ENCODE measurements at places on chromosomes 7 and 10.

- DNase-seq, result no peak
Observed at GRCh38 chr7:44430054-44430453, 60.4 kb downstream of the NUDCD3 start.

- no peak for DNase-seq
Observed at GRCh38 chr7:138902161-138902560, 79.0 kb downstream of the KIAA1549 start.

DNA sequence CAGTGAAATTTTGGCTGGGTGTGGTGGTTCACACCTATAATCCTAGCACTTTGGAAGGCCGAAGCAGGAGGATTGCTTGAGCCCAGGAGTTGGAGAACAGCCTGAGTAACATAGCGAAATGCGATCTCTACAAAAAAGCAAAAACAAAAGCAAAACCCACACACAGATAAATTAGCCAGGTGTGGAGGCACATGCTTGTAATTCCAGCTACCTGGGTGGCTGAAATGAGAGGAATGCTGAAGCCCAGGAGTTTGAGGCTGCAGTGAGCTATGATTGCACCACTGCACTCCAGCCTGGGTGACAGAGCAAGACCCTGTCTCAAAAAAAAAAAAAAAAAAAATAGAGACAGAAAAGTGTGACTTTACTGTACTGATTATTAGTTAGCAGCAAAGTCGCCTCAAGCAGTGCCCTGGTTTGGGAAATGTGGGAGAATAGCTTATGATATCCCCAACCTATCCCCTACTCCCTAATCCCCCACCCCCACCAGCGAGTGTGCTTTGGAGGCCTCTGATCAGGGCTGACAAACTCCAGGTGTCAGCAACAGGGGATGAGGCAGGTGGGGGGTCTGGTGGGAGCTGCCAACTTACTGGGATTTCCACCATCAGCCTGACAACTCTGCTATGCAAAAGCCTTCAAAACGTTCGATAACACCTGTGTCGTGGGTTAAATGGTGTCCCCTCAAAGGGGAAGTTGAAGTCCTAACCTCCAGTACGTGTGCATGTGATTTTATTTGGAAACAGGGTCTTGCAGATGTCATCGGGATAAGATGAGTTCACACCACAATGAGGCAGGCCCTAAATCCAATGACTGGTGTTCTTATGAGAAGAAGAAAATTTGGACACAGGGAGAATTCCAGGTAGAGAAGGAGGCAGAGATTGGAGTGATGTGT is 124.7 kb upstream of the SDK1 start:
- DNase-seq, result no peak

DNA sequence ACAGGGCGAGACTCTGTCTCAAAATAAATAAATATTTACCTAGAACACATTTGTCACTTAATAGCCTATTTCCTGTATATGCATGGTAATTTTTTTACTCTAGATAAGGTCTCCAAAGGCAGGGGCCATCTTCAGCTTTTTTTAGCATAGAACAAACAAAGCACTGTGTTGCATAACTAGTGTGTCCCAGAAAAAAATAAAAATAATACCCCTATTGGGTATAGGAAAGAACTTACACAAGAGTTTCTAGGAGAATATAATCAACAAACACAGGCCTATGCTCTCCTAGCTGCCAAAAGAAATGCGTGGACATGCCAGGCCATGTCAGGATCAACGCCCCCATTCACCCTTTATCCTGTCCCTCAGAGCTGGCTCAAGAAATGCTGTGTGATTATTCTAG is 103.6 kb downstream of the PARD3 start:
- DNase-seq, result no peak

DNA sequence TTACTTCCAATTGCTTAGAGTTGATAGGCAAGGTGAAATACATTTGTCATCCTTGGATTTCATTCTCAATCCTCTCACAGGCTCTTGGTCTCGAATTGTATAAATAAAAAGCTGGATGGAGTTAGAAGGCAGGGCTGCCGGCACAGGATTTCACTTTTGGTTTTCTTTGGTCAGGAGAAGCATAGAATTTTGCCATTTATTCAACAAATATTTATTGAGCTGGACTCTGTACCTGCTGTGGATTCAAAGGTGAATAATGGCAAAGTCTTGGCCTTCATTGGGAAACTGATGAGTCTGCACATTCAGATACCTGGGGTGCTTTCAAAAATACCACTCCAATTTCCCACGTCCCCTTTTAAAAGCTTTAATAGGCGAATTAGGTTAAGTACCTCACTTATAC is 49.7 kb downstream of the PDK4 start:
- no peak for DNase-seq

DNA sequence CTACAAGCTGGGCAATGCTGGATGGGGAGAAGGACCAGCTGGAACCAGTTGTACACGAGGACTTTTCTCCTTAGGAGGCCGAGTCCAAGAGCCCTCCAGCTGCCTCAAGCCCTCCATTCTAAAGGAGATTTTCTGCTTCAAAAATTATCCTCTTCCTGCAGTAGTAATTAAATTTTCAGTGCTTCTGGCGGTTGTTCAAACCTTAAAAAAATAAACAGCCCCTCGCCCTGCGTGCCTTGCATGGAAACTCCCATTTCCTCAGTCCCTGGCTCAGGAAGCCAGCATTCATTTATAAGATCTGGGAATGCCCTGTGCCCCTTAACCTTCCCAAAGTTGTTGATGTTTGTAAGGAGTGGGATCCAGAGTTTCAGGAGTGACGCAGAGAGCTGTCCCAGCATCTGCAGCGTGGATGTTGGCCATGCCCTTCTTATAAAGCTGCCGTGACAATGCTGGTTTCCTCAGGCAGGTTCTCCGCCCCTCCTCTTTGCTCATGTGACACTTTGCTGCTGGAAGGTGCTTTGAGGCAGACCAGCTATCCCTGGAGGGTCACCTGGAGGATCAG is 24.0 kb upstream of the ACTR3B start:
- DNase-seq, result no peak

DNA sequence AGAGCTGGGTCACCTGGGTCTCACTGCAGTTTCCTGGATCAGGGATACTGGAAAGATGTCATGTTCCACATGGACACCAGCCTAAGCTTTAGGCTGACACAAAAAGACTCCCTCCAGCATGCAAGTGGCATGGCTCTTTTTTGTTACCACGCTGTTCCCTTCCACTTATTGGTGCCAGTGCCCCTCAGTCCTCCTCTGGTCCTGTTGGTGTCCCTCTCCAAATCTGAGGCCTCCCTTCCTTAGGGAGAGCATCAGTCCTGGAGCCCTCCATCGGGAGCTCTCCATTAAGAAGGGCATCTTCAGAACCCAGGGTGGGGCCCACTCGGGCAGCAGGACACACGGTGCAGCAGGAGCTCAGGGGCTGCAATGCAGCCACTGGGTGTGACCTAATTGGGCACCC is 76.1 kb upstream of the LRRC18 start:
- no peak for DNase-seq

- no peak for DNase-seq
Observed at GRCh38 chr7:92584953-92585352, 5.2 kb downstream of the FAM133B start.

- DNase-seq, result no peak
Observed at GRCh38 chr10:112857493-112857892, 92.6 kb upstream of the TCF7L2 start.

DNA sequence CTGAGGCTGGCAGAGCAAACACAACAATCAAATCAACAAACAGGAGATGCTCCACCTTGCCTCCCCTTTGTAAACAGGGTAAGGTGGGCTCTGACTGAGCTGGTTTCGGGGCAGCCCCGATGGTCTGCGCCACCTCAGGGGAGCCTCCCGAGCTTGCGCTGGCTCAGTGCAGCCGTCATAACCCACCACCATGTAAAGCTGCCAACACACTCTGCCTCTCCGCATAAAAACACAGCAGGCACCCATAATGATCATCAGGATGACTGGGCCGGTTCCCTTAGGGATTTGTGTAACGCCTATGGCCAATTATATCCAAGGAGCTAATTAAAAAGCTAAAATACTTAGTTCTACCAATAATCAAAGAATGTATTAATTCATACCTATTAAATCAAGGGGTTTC is 124.5 kb downstream of the PRPF18 start:
- DNase-seq, result no peak

All from HFFc6 (cell line).